EH (cell line): ENCODE measurements at places on chromosomes 7 and 10.

- DNase-seq = no peak
Observed at GRCh38 chr7:104550362-104550761, 222.0 kb downstream of the LHFPL3 start.

DNA sequence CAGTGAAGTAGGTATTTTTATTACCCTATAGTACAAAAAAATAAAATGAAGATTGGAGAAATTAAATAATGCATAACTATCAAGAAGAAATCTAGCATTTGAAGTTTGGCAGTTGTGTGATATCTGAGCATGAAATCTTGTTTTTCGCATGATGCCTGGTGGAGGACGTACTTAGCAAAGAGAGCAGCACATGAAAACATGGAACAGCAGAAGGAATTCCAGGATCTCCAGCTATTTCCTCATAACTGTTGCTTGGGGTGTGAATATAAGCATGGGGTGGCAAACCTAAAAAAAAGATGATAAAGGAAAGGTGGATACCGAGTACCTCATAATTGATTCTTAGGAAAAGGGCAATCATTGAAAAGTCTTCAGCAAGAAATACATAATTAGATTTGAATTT lies 174.3 kb upstream of the FAM3C start:
- DNase-seq = peak; percentile 31

DNA sequence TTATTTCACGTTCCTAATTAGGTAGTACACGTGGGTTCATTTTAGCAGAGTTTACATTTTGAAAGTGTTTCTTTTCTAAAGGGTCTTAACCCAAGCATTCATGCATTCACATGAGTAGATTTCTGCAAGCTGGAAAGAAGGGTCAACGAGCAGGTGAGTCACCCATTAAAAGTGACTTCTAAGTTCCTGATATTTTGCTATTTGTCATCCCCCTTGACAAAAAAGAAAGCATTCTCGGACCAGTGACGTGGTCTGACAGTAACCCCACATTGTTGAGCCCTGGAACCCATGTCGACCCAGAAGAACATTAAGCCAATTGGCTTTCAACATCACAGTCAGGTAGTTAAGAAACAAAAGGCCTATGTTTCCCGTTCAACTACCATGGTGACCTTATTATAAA lies 49.6 kb downstream of the ABCB5 start:
- DNase-seq = no peak

GRCh38 chr7:38368191-38368605 lies 94.8 kb upstream of the TARP start:
- DNase-seq = peak; percentile 78

- DNase-seq = no peak
Observed at GRCh38 chr10:73408978-73409521, 4.8 kb downstream of the ANXA7 start.

DNA sequence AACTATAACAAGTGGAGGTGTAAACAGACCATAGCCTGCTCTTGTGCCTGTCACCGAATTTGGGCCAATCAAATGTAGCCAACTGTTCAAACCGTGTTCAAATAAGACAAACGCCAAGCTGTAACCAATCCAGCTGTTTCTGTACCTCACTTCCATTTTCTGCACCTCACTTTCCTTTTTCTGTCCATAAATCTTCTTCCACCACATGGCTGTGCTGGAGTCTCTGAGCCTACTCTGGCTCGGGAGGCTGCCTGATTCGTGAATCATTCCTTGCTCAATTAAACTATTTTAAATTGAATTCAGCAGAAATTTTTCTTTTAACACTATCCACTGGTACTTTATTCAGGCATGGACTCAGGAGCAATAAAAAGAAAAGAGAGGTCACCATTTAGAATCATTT lies 29.9 kb upstream of the COL1A2 start:
- peak; percentile 61 for DNase-seq

DNA sequence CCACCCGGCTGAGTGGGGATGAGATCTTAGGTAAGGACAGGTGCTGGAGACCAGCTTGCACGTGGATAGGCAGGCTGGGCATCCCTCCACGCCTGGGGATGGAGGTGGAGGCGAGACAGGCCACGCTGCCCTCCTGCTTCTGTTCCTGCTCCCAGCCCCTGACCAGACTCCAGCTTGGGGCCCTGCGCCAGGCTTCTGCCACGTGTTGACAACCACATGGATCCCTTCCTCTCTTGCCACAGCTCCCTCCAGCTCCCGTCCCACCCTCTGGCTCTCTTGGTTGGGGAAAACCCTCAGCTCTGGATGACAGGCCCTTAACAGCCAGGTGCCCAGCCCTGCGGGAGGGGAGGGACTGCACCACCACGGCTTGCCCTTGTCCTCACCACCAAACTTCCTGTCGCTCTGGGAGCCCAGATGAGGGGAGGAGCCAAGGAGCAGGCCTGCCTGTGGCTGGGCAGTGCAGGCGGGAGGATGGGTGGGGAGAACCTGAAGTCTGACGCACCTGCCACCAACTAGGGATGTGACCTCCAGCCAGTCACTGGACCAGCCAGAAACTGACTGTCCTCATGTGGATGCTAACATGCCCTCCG lies 36.0 kb downstream of the KCNH2 start:
- no peak for DNase-seq

- DNase-seq = no peak
Observed at GRCh38 chr7:2215851-2216250, 16.9 kb downstream of the MAD1L1 start.

DNA sequence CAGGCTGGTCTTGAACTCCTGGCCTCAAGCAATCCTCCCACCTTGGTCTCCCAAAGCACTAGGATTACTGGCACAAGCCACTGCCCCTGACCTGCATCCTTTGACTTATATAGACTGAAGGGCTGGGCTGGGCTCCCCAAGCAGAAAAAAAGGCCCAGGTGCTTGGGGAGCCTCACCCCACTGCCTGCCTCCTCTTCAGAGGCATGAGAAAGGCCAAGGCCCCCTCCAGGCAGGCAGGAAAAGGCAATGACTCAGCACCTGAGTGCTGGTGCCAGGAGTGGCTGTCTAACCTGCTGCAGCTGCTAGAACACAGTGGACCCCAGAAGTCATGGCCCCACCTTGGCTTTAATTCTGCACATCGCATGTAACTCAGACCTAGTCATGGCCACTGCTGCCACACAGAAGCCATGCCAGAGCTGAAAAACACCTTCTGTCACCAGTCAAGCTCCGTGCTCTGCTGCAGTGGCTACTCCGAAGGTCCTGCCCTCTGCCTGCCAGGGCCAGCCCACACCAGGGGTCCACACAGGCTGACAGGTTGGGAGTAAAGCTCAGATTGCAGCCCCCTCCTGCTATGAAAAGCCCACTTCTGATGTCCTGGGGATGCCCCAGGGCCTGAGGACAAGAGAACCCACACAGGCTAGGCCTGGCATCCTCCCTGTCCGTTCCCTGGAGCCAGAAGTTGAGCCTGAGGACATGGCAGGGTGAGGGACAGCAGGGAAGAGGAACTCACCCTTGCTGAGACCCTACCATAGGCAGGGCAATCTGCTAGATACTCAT lies 48.5 kb downstream of the GRID1 start:
- no peak for DNase-seq

GRCh38 chr10:63421591-63421990 lies 44.2 kb downstream of the JMJD1C start:
- no peak for DNase-seq

DNA sequence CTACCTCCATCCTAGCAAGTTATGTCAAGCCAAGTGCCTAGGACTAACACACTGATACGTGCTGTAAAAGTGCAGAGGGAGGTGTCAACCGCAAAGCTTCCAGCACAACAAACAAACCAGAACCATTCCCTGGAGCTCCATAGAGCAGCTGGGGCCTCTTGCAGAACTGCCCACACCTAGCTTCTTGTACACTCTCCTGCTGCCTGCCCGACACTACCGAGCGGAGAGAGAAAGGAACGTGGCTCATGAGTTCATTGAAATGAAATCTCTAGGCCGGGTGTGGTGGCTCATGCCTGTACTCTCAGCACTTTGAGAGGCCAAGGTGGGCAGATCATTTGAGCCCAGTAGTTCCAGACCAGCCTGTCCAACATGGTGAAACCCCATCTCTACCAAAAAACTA lies 73.5 kb downstream of the MKI67 start:
- DNase-seq = no peak

GRCh38 chr7:149790754-149791360 lies 17.5 kb upstream of the ZNF467 start:
- DNase-seq = no peak

GRCh38 chr7:153432063-153432462 lies 620.1 kb upstream of the DPP6 start:
- no peak for DNase-seq

DNA sequence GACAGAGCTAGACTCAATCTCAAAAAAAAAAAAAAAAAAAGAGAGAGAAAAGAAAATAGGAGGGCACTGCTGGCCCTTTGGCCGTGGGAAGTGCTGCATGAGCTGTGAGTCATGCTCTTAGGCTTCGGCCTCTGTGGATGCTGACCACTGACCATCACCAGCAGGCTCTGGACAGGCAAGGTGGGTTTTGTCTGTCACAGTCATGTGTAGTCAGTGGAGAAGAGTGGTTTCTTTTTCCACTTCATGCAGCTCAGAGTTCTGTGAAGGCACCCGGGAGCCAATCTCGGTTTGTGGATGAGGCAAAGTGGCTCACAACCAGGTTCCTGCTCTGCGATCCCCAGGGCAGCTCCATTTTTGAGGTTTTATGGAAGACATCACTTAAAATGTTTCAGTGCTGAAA lies 58.1 kb downstream of the PRTFDC1 start:
- peak; percentile 89 for DNase-seq

GRCh38 chr7:75042286-75042685 lies 31.3 kb downstream of the RCC1L start:
- DNase-seq = no peak

DNA sequence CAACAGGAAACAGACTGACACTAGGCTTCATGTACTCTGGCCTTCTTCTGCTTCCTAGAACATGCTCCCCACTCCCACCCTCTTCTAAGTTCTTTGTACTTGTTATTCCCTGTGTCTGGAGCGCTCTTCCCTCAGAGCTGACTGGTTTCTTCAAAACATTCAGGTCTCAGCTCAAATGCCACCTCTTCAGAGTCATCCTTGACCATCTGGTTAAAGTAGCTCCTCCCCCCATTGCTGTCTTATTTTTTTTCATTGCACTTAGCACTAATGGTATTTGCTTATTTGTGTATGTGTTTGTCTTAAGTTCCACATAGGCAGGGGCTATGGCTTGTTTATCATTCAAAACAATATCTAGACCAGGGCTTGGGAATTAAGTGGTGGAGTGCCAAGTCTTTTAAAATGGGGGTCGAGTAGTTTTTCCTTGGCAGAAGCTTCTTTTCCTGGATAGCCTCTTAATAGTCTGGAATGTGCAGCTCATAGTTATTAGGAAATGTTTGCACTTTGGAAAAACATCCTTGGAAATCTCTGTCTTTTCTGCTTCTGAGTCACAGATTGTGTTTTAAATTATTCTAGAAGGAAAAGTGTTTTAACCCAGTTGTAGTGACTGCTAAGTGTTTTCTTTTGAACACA lies 60.0 kb downstream of the RALA start:
- DNase-seq = peak; percentile 86

DNA sequence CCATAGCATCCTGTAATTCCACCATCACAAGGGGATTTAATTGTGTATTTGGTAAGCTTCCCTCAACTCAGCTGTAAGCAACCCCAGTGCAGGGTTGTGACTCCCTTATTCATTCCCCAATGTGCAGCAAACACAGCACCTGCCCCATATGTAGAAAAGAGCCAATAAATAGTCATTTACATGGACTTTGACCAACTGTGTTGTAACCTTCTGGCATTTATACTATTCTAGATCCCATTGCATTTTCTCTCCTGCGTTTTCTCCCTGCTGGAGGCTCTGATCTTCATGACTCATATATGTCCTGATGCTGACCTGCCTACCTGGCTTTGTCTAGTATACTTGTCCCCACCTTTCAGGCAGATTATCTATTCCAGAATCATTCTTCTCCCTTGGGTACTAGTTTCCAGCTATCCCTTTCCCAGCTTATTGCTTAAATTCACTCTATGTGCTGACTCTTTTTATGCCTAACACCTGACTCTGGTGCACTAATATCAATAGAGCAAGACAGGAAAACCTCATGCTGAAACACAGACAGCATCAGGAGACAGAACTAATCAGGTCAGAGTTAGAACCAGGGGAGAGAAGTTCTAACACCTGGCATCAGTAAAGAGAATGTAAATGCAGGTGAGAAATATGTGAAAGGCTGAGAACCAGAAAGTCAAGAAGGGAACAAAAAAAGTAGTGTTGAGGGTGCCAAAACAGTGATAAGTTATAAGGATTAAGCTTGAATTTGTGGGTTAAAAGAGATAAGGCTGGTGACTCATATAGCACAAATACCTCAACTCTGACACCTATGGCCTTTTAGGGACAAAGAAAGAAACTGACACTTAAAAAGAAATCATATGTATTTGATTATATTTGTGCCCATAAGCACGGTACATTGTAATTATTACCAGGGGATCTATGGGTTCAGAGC lies 402.7 kb downstream of the IPMK start:
- DNase-seq = no peak

DNA sequence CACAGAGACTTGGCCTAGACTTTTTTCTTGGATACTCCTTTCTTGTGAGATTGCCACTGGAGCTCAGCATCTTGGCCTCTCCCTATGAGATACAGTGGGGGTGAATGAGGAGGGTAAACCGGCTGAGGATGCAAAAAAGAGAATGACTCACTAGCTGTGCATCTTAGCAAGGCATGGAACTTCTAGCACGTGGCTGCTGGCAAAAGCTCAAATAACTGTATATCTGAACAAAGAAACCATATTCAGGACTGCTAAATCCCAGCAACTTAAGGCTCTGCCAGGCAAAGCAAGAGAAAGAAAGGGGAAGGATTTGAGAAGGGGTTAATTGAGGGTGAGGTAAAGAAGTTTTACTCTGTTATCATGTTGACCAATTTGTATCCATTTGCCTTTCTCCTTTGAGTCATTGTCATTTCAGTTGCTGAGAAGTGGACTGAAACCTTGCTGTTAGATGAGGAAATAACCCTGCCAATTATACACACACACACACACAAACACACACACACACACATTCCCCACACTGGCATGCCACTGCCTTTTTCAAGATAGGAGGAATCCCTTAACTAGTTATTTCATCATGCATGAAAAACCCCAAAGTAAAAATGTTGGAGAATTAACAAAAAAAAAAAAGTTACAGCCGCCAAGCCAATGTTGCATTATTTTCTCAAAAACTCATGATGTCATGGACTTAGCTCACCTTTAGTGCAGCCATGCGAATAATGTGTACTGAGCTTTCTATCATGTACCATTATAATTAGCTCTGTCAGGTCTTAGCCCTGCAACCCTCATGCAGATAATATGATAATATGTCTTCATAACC lies 997.3 kb downstream of the LRMDA start:
- peak; percentile 96 for DNase-seq

- DNase-seq = peak; percentile 68
Observed at GRCh38 chr7:128427289-128427891, 17.6 kb upstream of the IMPDH1 start.

DNA sequence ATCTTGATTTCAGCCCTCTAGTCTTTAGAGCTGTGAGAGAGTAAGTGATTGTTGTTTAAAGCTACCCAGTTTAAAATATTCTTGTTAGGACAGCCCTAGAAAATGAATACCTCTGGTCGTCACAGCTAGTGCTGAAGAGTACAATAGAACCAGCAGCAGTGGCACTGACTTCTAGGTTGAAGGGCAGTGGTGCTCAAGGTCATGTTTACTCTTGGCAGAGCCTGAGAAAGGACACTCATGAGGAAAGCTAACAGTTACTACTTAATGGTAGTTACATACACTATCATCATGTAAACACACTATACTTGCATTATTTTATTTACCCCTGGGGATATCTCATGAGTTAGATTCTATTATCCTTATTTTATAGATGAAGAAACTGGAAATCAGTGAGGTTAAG lies 323.0 kb downstream of the SH2D4B start:
- no peak for DNase-seq

GRCh38 chr10:132888898-132889490 lies 53.4 kb downstream of the CFAP46 start:
- no peak for DNase-seq
